ENCODE measurements at places on chromosomes 12 and 14.

DNA sequence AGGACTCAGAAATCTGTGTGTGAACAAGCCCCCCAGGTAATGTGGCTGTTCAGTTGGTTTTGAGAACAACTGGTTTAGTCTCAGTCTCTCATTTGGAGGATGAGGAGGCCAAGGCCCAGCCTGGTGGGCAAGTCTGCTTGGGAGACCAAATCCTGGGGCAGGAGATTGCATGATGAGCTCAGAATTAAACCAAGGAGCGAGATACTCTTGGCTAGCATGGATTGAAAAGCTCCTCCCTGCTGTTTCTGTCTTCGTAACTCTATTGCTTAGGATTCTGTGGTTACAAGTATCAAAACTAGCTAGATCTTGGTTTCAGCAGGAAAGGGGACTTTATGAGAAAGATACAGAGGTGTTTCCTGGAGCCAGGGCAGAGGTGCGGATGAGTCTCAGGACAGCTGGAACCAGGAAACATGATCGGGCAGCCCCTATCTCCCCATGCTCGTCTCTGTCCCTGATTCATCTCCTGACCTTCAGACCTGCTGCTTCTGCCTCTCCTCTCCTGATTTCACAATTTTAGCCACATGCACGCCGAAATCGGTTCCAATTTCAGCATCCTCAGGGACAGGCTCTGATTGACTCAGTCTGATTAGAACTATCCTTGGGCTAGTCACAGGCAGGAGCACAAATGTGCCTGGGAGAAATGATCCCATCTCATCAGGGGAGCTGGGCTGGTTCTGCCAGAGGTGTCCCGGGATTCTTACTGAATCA lies 40.2 kb upstream of the RIN3 start:
- DNase-seq = no peak

DNA sequence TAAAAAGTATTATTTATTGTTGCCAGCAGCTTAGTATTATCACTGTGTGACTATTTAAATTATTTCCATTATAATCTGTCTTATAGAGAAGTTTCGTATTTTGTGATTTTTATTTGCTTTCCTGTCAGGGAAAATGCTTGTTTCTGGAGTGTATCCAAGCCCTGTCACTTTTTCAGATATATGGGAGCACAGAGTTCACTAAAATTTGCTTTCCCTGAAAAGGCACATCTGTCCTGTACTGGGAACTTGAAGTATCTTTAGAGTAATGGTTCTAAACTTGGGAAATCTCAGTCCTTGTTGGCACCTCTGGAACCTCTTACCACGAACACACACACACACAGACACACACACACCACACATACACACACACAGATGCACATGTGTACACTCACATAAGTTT lies 39.3 kb upstream of the SSTR1 start:
- no peak for DNase-seq

GRCh38 chr14:74368441-74368840 lies 20.2 kb downstream of the VRTN start:
- DNase-seq = no peak

GRCh38 chr12:81340910-81341309 lies 263.0 kb downstream of the ACSS3 start:
- no peak for DNase-seq

GRCh38 chr14:64683264-64683663 lies 21.0 kb upstream of the PLEKHG3 start:
- no peak for DNase-seq

GRCh38 chr12:76020281-76020680 lies 11.3 kb downstream of the PHLDA1 start:
- peak; percentile 52 for DNase-seq

DNA sequence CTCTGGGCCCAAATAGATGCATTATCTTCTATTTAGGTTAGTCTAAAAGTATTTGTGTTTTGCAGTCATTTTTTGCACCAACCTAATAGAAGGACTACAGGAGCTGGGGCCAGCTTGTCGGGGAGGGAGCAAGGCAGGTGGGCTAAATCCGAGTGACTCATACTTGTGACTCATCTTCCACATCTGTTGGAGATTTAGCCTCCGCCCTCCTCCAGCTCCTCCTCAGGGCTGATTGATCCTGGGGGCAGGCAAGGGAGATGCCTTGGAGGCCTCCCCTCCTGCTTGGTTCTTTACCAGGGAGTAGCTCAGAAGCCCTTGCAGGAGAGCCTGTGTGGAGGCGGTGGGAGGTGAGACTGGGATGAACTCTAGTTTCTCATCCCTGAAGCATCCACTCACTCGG lies 27.9 kb downstream of the RHOF start:
- no peak for DNase-seq

Measured in stimulated activated CD8-positive, alpha-beta memory T cell treated with anti-CD3 and anti-CD28 coated beads, Interleukin-4, amount 100 ng/mL, for 1 hour (primary cell).